ENCODE measurements at places on chromosomes 11 and 22.
A peak's percentile ranks its signal among the peaks of the same experiment; 100 is the strongest.

- DNase-seq = peak; percentile 25
Measured at GRCh38 chr22:48754611-48755058, 1073.0 kb downstream of the BRD1 start.

DNA sequence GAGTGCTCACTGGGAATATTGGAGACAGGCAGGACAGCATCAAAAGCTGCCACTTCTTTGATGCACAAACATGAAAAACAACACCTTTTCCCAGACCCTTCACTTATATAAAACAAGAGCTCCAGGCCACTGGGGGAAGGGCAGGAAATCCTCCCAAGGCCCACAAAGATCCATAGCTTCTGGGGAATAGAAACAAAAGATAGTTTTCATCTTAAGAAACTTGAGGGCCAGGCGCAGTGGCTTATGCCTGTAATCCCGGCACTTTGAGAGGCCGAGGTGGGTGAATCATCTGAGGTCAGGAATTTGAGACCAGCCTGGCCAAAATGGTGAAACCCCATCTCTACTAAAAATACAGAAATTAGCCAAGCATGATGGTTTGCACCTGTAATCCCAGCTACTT, 15.3 kb downstream of the RTL6 start:
- DNase-seq = no peak

- DNase-seq = no peak
Measured at GRCh38 chr22:20590477-20591294, 83.3 kb downstream of the MED15 start.

- DNase-seq = no peak
Measured at GRCh38 chr22:23533771-23534191, 46.3 kb downstream of the IGLL1 start.

DNA sequence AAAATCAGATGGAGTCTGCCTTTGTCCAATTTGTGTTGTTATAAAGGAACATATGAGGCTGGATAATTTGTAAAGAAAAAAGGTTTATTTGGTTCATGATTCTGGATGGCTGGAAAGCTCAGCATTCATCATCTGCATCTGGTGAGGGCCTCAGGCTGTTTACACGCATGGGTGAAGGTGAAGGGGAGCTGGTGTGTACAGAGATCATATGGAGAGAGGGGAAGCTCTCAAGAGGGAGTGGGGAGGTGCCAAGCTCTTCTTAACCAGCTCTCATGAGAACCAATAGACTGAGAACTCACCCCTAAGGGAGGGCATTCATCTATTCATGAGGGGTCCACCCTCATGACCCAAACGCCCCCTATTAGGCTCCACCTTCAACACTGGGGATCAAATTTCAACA, 40.0 kb downstream of the NEU3 start:
- DNase-seq = no peak

DNA sequence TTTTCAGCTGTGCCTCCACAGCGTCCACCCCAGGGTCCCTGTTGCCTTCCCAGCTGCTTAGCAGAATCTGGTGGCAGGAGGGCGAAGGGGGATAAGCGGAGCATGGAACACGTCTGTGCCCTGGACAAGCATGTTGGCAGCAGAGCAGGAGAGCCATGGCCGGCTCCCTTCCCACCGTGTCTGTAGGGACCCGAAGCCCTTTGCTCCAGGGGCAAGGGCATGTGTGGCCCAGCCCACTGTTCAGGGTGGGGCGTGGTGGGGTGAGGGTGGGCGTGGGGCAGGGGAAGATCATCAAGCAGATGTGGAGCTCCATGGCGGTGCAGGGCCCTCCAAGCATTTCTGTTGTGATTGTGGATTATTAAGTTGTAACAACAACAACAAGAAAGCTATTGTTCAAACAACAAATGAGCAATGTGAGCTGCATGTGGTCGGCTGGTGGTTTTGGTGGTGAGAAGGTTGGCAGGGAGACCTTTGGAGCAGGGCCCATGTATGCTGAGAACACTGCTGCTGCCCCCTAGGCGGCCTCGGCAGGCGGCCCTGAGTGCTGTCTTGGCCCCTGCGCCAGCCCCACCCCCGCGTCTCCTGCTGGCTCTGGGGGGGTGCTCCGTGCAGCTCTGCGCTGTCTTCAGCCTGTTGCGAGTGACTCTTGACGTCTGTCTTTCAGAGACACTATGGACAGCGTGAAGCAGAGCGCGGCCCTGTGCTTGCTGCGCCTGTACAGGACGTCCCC, 50.9 kb downstream of the AP2A2 start:
- DNase-seq = no peak

DNA sequence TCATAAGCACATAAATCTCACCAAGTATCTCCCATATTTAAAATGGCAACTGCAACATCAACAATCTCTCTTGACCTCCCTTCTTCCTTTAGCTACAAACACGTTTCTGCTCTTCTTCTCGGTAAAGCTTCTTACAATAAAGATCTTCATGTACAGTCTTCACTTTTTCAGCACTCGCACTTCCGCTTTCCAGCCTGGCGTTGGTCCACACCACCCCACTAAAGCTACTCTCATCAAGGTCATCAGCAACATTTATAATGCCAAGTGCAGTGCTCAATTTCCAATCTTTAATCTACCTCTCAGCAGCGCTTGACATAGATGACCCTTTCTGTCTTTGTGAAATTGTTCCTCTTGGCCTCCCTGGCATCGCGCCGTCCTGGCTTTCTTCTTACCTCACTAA, 33.6 kb downstream of the NTM start:
- no peak for DNase-seq

GRCh38 chr11:8913961-8914660, 3.1 kb downstream of the AKIP1 start:
- peak; percentile 70 for DNase-seq

Measured in D341Med (cell line).